Astrocyte (in vitro differentiated cells and primary cell): ENCODE measurements at places on chromosomes 12 and 14. TPM values are rescaled to one million over a fixed set of nuclear protein-coding genes. Genes with fewer than 3 reads are reported as not detected.

GRCh38 chr12:10097521-10097920 lies 1.3 kb downstream of the CLEC1A start:
- no peaks in the 10 kb centered on the region for H3K4me1 ChIP-seq
- H3K27me3 ChIP-seq: no peaks in the 10 kb centered on the region
- H3K36me3 ChIP-seq: no peaks in the 10 kb centered on the region
- no peak overlapping the region for H3K4me3 ChIP-seq
- DNase-seq: no peak

DNA sequence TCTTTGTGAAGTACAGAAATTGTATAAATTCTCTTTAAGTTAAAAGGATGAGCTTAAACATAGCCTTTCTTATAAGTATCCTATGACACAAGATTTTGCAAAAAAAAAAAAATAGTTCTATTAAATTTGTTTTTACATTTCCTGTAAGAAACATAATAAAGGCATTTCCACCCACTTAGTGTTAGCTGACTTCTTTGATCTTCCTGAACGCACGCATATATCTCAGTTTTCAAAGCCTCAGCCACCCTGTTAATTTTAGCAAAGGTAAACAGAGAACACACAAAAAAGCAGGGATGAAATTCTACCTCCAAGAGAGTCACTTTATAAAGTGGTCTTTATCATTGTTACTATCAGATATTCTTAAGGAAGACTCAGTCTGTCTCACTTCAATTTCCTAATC lies 277.9 kb downstream of the MED13L start:
- H3K27ac ChIP-seq: no peak overlapping the region
- H3K27me3 ChIP-seq: no peaks in the 10 kb centered on the region
- H3K36me3 ChIP-seq: peaks cover 30% of the 10 kb centered on the region
- H3K4me1 ChIP-seq: no peaks in the 10 kb centered on the region

DNA sequence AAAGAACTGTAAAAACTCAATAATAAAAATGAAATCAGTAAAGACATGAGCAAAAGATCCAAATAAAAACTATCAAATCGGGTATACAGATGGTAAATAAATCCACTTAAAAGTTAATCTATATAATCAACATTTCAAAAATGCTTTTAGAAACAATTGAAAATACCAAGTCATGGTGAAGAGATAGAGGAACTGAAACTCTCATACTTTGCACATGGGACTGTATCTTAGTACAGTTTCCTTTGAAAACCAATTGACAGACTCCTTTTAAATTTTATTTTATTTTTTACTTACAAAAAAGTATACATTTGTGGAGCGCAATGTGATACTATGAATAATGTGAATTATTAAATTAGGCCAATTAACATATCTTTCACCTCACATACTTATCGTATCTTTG lies 98.6 kb upstream of the FAR2 start:
- no peak for DNase-seq
- no peak overlapping the region for H3K27ac ChIP-seq
- H3K4me1 ChIP-seq: no peaks in the 10 kb centered on the region
- no peak overlapping the region for H3K4me3 ChIP-seq
- H3K36me3 ChIP-seq: no peaks in the 10 kb centered on the region
- no peaks in the 10 kb centered on the region for H3K27me3 ChIP-seq

PLEK2 gene
- total RNA-seq: 0.75 and 1.3 TPM in 2 replicates

GRCh38 chr12:67988601-67989021 lies 636 bp upstream of the IFNG-AS1 start:
- no peaks in the 10 kb centered on the region for H3K27me3 ChIP-seq
- H3K36me3 ChIP-seq: no peaks in the 10 kb centered on the region
- no peak for DNase-seq
- no peak overlapping the region for H3K4me3 ChIP-seq

DNA sequence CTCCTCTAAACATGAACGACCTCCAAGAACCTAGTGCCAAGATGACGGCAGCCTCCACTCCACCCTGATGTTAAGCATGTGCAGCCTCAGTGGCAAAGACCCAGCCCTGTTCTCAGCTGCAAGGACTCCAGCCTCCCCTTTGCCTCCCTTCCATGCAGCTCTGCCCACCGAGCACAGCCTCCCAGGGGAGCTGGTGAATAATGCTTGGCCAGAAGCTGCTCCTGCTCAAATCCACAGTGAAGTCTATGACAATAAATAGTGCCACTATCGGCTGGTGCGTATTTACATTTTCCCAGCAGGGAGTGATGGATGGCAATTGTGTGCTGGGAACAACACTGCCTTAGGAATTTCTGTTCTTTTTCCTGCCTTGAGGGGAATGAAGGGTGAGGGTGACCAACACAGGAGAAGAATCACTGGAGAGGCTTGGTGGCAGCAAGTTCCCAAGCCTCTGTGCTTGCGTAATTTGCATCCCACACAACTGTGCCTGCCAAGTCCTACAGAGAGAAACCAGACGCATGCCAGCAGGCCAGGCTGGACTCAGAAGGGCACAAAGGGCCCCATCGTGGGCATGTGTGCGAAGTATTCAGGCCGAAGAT lies 29.9 kb upstream of the TC2N start:
- DNase-seq: peak; percentile 71
- H3K4me1 ChIP-seq: no peaks in the 10 kb centered on the region
- H3K36me3 ChIP-seq: no peaks in the 10 kb centered on the region
- no peak overlapping the region for H3K4me3 ChIP-seq
- peaks cover 3% of the 10 kb centered on the region for H3K27me3 ChIP-seq
- no peak overlapping the region for H3K27ac ChIP-seq

- H3K27me3 ChIP-seq: no peaks in the 10 kb centered on the region
- H3K4me1 ChIP-seq: peaks cover 15% of the 10 kb centered on the region
- no peak overlapping the region for H3K4me3 ChIP-seq
- no peaks in the 10 kb centered on the region for H3K36me3 ChIP-seq
- no peak overlapping the region for H3K27ac ChIP-seq
Measured at GRCh38 chr14:68442828-68443629, 349.8 kb downstream of the ZFP36L1 start.

- H3K27ac ChIP-seq: no peak overlapping the region
- H3K27me3 ChIP-seq: no peaks in the 10 kb centered on the region
- H3K4me1 ChIP-seq: no peaks in the 10 kb centered on the region
- no peaks in the 10 kb centered on the region for H3K36me3 ChIP-seq
- DNase-seq: no peak
Measured at GRCh38 chr14:78448164-78449094, 278.3 kb downstream of the NRXN3 start.

DNA sequence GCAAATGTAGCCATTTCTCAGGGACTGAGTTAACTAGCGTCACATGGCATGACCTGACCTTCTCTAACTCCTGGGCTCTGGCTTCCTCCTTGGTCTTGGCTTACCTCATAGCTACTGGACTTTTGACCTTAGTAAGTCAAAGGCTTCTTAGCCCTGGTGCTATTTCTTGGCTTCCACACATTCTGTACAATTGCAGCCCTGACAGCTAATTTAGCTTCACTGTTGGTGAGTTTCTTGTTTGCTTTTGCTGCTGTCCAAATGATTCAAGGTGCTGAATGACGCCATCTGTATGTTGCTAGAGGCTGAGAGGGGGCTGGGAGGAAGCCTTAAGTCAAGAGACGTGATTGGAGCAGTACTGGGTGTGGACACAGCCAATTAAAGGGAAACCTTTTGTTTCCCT lies 202.7 kb downstream of the PRKD1 start:
- no peak overlapping the region for H3K27ac ChIP-seq
- no peak overlapping the region for H3K4me3 ChIP-seq
- DNase-seq: peak; percentile 33
- no peaks in the 10 kb centered on the region for H3K27me3 ChIP-seq

GRCh38 chr12:30755395-30755762 lies 628 bp upstream of the CAPRIN2 start:
- DNase-seq: no peak
- peaks cover 24% of the 10 kb centered on the region for H3K4me1 ChIP-seq
- peak overlapping the region; percentile 79 for H3K4me3 ChIP-seq

- H3K36me3 ChIP-seq: no peaks in the 10 kb centered on the region
- no peak overlapping the region for H3K4me3 ChIP-seq
- H3K4me1 ChIP-seq: peaks cover 11% of the 10 kb centered on the region
- H3K27ac ChIP-seq: no peak overlapping the region
- no peaks in the 10 kb centered on the region for H3K27me3 ChIP-seq
- DNase-seq: no peak
Measured at GRCh38 chr12:122860854-122861586, 25.8 kb downstream of the HIP1R start.

GRCh38 chr12:26226629-26227360 lies 31.4 kb downstream of the SSPN start:
- DNase-seq: peak; percentile 39
- H3K27ac ChIP-seq: no peak overlapping the region
- H3K4me1 ChIP-seq: peaks cover 14% of the 10 kb centered on the region
- H3K4me3 ChIP-seq: peak overlapping the region; percentile 46
- no peaks in the 10 kb centered on the region for H3K36me3 ChIP-seq

LHX5 gene
- total RNA-seq: 0.25 TPM in 1 of 2 replicates, not detected in the other

DNA sequence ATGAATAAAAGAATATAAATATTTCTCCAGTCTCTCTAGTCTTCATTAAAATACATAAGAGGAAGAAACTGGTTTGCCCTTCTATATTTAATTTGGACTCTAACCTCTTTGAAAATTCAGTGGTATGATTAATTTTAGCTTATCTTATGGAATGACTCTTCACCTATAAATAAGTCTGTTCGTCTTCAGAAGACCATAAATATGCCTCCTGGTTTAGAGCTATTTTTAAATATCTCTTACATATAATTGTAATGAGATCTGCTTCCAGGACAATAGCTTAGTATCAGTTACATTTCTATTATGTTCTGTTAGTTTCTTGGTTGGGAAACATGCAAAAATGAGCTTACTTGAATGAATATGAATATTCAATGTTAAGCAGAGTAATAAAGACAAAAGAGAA lies 257.5 kb upstream of the HMGA2 start:
- no peaks in the 10 kb centered on the region for H3K27me3 ChIP-seq
- H3K4me3 ChIP-seq: no peak overlapping the region
- H3K4me1 ChIP-seq: peaks cover 52% of the 10 kb centered on the region
- H3K36me3 ChIP-seq: no peaks in the 10 kb centered on the region
- peak overlapping the region; percentile 90 for H3K27ac ChIP-seq
